AG08395 (cell line): ENCODE measurements at places on chromosomes 3 and 15.

DNA sequence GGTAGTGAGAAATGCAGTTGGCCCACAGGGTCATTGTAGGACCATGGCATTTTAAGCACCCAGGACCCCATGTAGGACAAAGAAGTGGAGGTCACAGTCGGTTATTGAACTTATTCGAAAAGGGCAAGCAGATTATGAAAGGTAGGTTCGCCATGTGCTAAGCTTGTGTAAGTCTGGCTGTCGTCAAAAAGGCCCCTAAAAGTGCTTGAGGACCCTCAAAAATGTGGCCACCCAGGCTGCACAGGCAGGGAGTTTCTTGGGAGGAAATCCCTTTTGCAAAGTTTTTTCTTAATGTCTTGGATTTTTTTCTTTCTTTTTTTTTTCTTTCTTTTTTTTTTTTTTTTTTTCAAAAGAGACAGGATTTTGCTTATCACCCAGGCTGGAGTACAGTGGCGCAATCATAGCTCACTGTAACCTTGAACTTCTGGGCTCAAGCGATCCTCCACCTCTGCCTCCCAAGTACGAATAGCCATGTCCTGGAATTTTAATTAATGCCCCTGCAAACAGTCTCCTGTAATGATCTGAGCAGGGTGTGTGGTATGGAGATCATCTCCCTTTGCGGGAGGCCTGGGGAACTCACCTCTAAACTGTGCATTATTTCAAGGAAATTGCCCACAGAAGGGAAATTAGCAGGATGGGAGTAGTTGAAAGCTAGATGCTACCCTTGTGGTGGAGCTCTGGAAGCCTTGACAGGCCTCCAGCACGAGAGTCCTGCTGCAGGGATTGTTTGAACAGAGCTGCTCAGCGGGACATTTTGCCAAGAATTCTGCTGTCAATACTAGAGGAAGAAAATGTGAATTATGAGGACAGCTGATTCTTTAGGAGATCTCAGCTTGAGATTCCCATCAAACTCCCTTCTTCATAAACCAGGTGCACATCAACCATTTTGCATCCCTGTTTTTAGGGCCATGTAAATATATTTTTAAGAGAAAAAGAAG is 28.4 kb downstream of the THSD4 start:
- DNase-seq, result no peak

GRCh38 chr15:28049581-28049980 is 49.5 kb downstream of the OCA2 start:
- DNase-seq, result no peak

DNA sequence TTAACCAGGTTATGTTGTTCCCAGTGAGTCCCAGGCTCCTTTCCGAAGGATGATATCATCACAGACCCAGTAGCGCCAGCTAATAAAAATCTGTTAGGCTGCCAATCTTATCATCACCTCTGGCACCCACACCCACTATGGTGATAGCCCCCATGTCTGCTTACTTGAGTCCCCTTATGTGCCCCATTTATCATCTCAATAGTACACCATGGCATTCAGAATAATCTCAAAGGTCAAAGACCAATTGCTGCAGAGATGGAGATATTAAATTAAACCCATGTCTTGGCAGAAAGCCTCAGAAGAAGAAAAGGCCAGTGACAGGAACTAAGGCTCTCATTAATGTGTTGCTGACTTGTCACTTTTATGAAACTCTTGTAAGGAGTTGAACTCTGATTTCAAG is 32.8 kb downstream of the CPNE4 start:
- no peak for DNase-seq

GRCh38 chr3:13767896-13768295 is 112.0 kb downstream of the WNT7A start:
- DNase-seq, result no peak

DNA sequence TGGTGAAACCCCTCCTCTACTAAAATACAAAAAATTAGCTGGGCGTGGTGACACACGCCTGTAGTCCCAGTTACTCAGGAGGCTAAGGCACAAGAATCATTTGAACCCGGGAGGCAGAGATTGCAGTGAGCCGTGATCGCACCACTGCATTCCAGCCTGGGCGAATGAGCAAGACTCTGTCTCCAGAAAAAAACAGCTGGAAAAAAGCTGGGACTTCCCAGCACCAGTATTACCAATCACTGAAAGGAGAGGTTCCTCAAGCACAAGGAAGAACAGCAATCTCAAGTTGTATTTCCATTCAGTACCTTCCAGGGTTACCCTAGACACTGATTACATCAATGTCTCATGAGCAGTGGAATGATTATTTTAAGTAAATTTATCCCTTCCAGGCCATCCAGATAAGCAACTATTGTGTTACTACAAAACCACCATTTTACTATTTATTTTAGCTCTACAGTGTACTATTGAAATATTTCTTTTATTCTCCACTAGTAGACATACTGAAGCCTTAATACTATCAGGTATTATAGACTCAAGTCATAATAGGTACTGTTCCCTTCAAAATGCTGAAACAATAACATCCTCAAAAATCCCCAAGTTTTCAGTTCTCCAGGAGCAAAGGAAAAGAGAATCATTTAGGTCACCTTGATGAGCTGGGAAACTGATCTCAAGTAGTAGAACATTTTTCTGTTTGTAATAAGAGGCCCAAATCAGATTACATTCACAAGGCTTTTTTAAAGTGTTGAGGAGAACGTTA is 54.8 kb upstream of the VGLL4 start:
- no peak for DNase-seq

GRCh38 chr3:127406309-127407025 is 118.6 kb upstream of the PRR20G start:
- DNase-seq, result no peak

DNA sequence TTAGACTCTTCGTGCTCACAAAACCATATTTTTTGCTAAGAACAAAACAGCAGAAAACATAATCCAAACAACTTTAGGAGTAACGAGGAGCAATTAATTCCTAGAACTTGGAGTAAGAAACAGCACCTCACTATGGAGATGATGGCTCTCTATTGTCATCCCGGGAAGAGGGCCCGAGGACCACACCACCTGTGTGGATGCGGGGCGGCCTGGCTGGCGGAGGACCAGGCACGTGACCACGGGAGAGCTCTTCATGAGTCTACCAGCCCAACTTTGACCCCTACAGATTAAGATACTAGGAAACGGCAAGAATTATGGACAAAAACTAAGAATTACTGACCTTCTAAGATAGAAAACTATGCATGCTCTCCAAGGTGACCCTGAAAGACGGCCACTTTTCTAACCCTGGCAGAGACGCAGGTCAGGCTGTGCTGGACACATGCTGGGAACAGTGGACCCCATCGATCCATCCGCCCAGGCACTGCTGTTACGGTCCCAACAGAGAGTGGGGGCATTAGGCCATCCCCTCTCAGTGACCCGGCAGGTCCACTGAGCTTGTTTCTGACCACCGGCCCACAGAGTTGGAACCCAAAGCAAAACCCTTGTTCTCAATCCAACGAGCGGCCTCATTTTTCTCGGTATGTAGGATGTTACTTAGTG is 13.1 kb upstream of the OCA2 start:
- no peak for DNase-seq

GRCh38 chr3:154250291-154250690 is 74.0 kb downstream of the DHX36 start:
- DNase-seq, result no peak

GRCh38 chr3:17360991-17361390 is 381.4 kb downstream of the TBC1D5 start:
- peak; percentile 10 for DNase-seq

GRCh38 chr15:74653426-74654102 is 37.9 kb downstream of the CLK3 start:
- DNase-seq, result peak; percentile 88

DNA sequence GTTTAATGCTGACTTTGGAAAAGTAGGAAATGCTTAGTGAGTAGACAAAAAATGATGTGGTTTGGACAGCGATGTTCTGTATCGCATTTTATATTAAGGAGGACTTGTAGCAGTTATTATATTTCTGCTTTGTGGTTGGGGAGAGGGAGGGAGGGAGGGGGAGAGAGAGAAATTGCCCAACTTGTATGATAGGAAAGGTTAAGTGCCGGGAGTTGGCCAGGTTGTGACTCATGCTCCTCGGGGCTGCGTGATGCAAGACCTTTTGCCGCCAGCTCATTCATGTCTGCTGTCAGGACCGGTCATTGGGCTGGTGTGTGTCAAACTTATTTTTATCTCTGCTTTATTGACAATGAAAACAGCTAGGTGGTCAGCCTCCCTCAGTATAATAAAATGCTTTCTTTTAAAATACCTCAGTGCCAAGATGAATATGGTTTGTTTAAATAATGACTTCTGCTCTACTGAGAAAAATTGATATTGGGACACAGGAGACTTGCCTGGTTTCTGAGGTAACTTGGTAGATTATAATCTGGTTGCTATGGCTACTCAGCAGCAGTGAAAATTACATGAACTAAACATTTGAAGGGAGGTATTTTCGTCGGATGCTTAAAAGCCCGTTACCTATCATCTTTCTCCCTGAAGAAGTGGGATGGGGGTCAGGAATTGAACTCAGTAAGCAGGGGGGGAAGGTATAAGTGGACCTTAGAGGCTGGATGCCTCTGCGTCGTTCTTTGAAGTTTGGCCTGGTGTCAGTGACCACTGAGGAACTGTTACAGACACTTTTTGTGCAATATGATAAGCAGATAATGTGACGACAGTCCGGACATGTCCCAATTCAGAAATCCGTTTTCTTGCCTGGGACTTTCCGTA is 90.7 kb downstream of the FNDC3B start:
- DNase-seq, result peak; percentile 93

GRCh38 chr3:162555761-162556160 is 1059.2 kb downstream of the OTOL1 start:
- no peak for DNase-seq

- peak; percentile 52 for DNase-seq
These were observed 110.0 kb downstream of the TMCC1 start for GRCh38 chr3:129783470-129783869.

DNA sequence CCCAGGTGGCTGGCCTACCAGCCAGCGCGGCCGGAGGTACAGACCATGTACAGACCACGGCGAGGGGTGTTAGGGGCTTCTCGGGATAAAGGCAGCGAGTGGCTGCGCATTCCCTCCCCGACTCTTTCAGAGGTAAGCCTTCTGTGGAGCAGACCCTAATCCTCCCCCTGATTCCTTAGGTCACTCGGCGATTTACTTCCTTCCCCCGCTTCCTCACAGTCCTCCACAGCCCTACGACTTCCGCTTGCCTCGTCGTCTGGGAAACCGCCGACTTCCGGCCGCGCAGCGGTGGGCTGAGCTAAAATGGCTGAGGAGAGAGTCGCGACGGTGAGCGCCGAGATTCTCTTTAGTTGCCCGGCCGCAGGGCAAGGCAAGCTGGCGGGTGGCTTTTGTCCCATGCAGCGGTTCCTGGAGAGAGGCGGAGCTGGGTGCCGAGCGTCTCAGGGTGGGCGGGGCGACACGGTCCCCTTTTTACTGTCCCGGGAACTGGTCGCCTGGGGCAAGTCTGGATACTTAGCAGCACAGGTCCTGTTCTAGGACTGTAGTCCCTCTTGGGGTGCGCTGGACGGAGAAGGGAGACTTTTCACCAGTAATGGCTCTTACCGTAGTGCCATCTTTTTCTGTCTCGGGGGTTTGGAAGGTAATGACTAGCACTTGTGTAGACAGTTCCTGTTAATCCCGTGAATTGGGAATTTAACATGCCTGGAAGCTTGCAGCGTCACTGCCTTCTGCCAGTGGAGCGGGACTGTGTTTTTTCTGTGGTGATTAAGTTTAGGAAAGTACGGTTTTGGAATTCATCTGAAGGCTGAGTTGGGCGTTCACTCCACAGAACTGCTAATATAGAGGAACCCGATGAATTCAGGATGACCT is at the start of the genes BBS4 and HIGD2B:
TSS of gene BBS4 (plus strand) at position 283 of the 870 bp plus-strand sequence. CDS start at position 304, 21 bp downstream.
TSS of gene HIGD2B (minus strand) at position 258 of the 870 bp plus-strand sequence. CDS start 9,808 bp downstream, outside the sequence.
- peak; percentile 87 for DNase-seq

DNA sequence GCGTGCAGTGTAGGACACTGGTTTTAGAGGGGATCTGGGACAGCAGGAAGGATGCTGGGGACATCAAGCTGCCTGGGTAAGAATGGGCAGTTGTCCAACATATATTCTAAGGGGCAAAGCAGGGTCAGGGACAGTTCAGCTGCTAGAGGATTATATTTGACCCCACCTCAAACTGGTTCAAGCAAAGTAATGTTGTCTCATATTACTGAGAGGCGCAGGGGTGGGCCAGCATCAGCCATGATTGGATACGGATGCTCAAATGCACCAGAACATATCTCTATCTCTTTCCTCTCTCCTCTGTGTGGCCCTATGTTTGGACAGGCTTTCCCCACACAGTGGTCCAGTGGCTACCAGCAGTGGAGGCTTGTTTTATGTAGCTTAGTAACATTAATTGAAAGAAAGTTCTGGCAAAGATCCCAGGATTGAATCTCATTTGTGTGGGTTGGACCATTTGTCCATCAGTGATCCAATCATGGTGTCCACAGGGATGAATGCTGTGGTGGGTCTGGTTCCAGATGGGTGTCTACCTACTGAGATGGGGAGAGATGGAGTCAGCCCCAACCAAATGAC is 49.8 kb upstream of the RGMA start:
- DNase-seq, result no peak

DNA sequence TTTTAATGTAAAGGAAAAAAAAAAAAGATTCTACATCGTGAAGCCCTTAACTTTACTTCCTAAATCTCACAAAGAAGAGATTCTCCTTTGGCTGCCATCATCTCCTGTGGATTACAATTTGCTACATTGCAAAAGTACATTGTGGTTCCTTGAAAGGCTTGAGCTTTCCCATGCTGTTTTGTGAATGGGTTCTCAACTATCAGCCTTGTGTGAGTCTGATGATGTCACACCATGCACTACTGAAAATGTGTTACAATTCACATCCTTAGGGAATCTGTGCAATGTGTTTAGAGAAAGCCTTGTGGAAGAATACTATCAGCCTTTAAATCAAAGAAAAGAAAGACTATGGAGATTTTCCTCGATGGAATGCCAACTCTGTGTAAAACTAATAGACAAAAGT is 510.0 kb upstream of the ALCAM start:
- no peak for DNase-seq

DNA sequence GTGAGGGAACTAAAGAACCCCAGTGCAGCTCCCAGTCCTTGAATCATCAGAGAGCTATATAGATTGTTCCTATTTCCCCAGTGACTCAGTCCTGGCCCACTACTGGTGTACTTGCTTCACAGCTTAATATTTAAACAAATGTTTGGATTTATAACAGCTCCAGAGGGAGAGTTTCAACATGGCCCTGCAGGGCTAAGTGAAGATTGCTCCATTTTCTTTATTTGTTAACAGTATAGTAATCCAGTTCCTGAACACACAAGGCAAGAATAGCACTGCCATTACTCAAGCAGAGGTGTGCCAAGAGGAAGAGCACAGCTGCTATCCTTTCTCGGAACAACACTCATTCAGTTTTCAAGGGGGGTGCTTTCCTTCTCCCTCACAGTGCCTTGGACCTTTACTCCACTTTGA is 6.5 kb downstream of the SQOR start:
- DNase-seq, result peak; percentile 67

- DNase-seq, result no peak
These were observed 34.8 kb downstream of the CRYGS start for GRCh38 chr3:186509423-186509822.

DNA sequence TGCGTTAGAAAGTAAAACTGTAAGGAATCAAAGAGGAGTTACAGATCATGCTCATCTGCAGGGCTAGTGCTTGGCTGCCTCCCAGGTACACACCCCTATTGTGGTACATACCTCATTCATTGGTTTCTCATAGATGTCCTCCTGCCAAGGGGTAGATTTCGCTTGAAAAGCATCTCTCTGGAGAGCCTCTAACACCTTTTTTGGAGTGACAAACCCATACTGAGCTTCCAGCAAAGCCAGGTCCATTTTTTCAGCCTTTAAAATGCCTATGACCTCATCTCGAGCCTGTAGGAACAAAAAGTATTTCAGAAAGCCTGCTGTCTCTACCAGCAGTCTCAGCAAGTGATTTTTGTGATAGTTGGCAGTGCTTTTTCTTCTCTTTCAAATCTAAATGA is 112.1 kb downstream of the CMSS1 start:
- peak; percentile 58 for DNase-seq

GRCh38 chr3:119815716-119816115 is 33.8 kb downstream of the NR1I2 start:
- DNase-seq, result no peak

GRCh38 chr3:150451329-150452048 is 43.4 kb downstream of the TSC22D2 start:
- no peak for DNase-seq
